ENCODE measurements at places on chromosomes 6 and 20. TPM values are rescaled to one million over a fixed set of nuclear protein-coding genes. Genes with fewer than 3 reads are reported as not detected.

DNA sequence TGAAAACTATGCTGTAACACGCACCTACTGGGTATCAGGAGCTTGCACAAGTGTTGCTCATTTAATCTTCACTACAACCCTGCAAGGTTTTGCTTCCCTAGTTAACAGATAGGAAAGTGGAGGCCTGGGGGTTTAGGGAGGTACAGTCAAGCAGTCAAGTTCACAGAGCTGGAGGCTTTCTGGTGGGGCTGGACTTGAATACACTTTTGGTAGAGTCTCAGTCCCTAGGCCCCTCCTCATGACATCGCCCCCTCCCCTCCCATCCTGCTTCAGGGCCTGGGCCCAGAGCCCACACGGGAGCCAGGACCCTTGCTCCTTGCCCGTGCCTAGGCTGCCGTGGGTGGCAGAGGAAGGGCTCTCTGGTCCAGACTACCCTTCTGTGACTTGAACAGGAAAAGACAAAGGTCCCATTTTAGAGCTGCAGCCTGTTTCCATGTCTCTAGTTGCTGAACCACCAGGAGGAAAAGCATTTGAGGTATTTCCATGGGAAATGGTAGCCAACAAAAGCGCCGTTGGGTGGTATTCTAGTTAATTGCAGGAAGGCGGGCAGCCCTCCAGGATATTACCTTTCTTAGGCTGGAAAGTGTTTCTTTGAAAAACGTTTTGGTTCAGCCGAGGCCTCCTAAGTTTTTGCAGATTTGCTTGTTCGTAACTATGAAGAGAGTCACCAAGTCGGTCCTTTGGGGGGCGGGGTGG lies 84.9 kb downstream of the CDC5L start:
- peaks cover 14% of the 10 kb centered on the region for H3K4me1 ChIP-seq
- no peak for DNase-seq
- no peaks in the 10 kb centered on the region for H3K27me3 ChIP-seq
- H3K4me3 ChIP-seq, result no peak overlapping the region
- no peak overlapping the region for H3K27ac ChIP-seq
- no peaks in the 10 kb centered on the region for H3K36me3 ChIP-seq

The MYLK2 gene
- 3.1 TPM for total RNA-seq

DNA sequence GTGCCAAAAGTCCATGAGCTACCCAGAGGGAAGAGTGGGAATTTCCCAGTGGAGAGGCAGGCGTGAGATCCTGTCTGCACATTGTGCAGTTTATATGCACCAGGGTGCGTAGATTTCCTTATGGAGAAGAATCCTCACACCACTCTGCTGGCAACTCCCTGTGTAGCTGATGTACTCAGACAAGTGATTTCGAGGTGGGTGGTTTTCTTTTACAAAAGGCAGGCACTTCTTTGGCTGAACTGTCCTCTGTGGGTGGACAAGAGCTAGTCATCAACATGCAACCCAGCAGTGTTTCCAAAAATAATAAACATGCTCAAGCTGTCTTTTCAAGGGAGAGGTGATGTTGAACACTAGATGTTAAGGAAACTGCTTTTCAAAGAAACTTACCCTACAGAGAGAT lies 121.7 kb upstream of the NXT1 start:
- no peaks in the 10 kb centered on the region for H3K36me3 ChIP-seq
- H3K4me3 ChIP-seq, result no peak overlapping the region

- H3K4me3 ChIP-seq, result no peak overlapping the region
- no peaks in the 10 kb centered on the region for H3K36me3 ChIP-seq
- H3K4me1 ChIP-seq, result peaks cover 11% of the 10 kb centered on the region
- H3K27ac ChIP-seq, result no peak overlapping the region
These were observed 117.1 kb upstream of the ASF1A start for GRCh38 chr6:118776607-118777549.

DNA sequence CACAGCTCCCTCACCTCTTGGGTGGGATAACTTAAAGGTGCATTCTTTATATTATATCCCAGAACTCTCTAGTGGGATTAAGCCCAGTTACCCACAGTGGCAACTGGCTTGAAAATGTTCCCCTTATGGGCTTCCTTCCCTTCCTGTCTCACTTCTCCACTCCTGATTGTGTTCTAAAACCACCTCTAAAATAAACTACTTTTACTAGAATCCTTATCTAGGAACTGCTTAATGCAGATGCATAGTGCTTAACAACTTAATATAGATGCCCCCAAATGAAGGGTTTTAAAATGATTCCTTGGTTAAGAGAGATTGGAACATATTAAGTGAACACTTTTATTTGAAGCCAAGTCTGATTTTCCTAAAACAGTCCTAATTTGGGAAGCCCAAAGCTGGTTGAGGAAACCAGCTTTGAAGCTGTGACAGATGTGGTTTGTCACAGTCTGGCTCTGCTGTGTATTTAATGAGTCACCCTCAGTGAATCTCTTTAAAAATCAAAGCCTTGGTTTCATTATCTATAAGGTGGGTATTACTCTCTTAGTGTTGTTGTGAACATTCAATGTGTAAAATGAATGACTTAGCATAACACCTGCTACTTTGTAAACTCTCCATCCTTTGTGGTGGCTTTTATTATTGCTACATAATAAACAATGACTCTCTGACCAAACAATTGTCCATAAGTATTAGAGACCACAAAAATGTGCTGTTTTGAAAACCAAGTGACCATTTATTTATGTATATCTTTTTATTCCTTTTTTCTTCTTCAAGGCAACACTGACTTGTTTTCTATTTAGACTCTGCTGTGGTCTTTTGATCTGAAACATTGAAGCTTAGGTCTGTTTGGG lies 24.4 kb downstream of the PLCB1 start:
- no peaks in the 10 kb centered on the region for H3K27me3 ChIP-seq
- peak overlapping the region; percentile 10 for H3K27ac ChIP-seq
- H3K4me3 ChIP-seq, result no peak overlapping the region

DNA sequence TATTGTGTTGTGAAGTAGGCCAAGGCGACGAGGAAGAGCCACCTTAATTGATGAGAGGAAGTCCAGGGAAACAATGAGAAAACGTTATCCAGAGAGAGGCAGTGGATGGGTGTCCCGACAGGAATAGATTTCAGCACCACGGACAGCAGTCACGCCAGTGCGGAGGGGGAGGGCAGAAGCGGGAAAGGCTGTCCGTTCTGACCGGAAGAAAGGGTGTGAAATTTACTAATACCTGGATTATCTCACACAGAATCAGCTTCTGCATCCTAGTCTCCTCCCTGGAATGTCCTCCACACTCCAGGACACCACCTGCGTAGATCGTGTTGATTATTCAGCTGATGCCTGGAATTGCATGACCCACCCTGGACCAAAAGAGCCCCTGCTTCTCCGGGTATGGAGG lies 7.4 kb upstream of the BPIFA3 start:
- H3K27me3 ChIP-seq, result no peaks in the 10 kb centered on the region
- no peak overlapping the region for H3K27ac ChIP-seq
- no peak overlapping the region for H3K4me3 ChIP-seq
- no peaks in the 10 kb centered on the region for H3K4me1 ChIP-seq
- DNase-seq, result peak; percentile 28

- no peak for DNase-seq
- H3K36me3 ChIP-seq, result no peaks in the 10 kb centered on the region
- no peak overlapping the region for H3K4me3 ChIP-seq
- H3K27me3 ChIP-seq, result no peaks in the 10 kb centered on the region
These were observed 55.4 kb downstream of the HS3ST5 start for GRCh38 chr6:114287461-114287860.

- H3K27me3 ChIP-seq, result no peaks in the 10 kb centered on the region
- H3K4me3 ChIP-seq, result no peak overlapping the region
- no peaks in the 10 kb centered on the region for H3K36me3 ChIP-seq
- H3K4me1 ChIP-seq, result peaks cover 35% of the 10 kb centered on the region
- no peak overlapping the region for H3K27ac ChIP-seq
- DNase-seq, result peak; percentile 24
These were observed 116.1 kb downstream of the JAG1 start for GRCh38 chr20:10557685-10558084.

- peaks cover 13% of the 10 kb centered on the region for H3K4me1 ChIP-seq
- H3K4me3 ChIP-seq, result no peak overlapping the region
- peak overlapping the region; percentile 53 for H3K27ac ChIP-seq
- DNase-seq, result peak; percentile 82
These were observed 563.3 kb upstream of the MAP3K7 start for GRCh38 chr6:91149956-91150705.

- H3K36me3 ChIP-seq, result no peaks in the 10 kb centered on the region
- H3K27me3 ChIP-seq, result no peaks in the 10 kb centered on the region
- peaks cover 17% of the 10 kb centered on the region for H3K4me1 ChIP-seq
- H3K4me3 ChIP-seq, result peak overlapping the region; percentile 37
- H3K27ac ChIP-seq, result peak overlapping the region; percentile 4
These were observed 100.0 kb upstream of the CITED2 start for GRCh38 chr6:139474145-139475108.

The MYBL2 gene
- 6.2 TPM for total RNA-seq

The TMEM244 gene
- total RNA-seq, result not detected

GRCh38 chr6:112216662-112217551 lies 37.5 kb downstream of the LAMA4 start:
- DNase-seq, result peak; percentile 93
- peaks cover 38% of the 10 kb centered on the region for H3K4me1 ChIP-seq
- peak overlapping the region; percentile 0 for H3K4me3 ChIP-seq

DNA sequence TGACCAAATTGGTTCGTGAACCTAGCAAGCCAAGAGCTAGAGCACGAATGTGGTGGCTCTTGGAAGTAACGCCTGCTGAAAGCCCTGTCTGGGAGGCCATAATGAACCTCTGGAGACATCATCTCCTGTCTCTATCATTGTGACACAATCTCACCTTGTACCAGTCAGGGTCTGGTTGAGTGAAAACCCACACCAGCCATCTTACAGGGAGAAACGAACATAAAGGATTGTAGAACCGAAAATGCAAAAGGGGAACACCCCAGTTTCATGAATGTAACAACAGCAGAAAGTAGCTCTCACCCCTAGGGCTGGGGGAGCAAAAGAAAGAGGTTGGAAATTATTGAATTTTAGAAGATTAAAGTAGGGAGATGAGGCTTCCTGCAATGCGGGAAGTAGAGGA lies 50.9 kb upstream of the TAB2 start:
- no peak for DNase-seq
- no peaks in the 10 kb centered on the region for H3K36me3 ChIP-seq
- H3K27me3 ChIP-seq, result peaks cover 4% of the 10 kb centered on the region
- H3K27ac ChIP-seq, result no peak overlapping the region
- no peaks in the 10 kb centered on the region for H3K4me1 ChIP-seq

The MEP1A gene
- total RNA-seq, result not detected

The COL21A1 gene
- 0.53 TPM for total RNA-seq

DNA sequence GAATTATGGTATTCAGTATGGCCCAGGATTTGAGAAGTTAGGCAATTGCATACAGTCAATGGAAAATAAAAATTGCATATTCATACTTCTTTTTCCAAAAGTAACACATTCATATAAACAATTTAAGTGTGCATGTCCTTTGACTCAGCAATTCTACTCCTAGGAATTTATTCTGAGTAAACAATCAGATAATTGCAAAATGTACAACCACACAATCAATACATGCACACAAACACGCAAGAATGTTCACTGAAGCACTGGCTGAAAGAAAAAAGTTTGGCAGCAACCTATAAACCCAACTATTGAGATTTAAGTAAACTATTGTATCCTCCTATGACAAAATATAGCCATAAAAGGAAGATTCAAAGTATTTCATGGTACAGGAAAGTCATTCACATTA lies 1.6 kb downstream of the CYP39A1 start:
- H3K36me3 ChIP-seq, result no peaks in the 10 kb centered on the region
- H3K4me1 ChIP-seq, result peaks cover 8% of the 10 kb centered on the region
- no peak overlapping the region for H3K27ac ChIP-seq
- no peaks in the 10 kb centered on the region for H3K27me3 ChIP-seq

- H3K4me3 ChIP-seq, result no peak overlapping the region
- no peak overlapping the region for H3K27ac ChIP-seq
- no peak for DNase-seq
- peaks cover 7% of the 10 kb centered on the region for H3K4me1 ChIP-seq
These were observed 49.7 kb downstream of the SLC22A23 start for GRCh38 chr6:3406891-3407809.

GRCh38 chr6:35370785-35371493 lies 28.6 kb downstream of the PPARD start:
- peaks cover 40% of the 10 kb centered on the region for H3K4me1 ChIP-seq
- H3K36me3 ChIP-seq, result peaks cover 3% of the 10 kb centered on the region
- no peak for DNase-seq
- H3K4me3 ChIP-seq, result no peak overlapping the region
- H3K27me3 ChIP-seq, result no peaks in the 10 kb centered on the region

Data from astrocyte (in vitro differentiated cells and primary cell).